ENCODE measurements at places on chromosomes 13 and 19. TPM values are rescaled to one million over a fixed set of nuclear protein-coding genes. Genes with fewer than 3 reads are reported as not detected.
A peak's percentile ranks its signal among the peaks of the same experiment; 100 is the strongest.

- H3K4me3 ChIP-seq: no peak overlapping the region
- no peak overlapping the region for H3K27ac ChIP-seq
- no peaks in the 10 kb centered on the region for H3K36me3 ChIP-seq
- DNase-seq: no peak
Observed at GRCh38 chr13:80040196-80040980, 300.5 kb downstream of the SPRY2 start.

DNA sequence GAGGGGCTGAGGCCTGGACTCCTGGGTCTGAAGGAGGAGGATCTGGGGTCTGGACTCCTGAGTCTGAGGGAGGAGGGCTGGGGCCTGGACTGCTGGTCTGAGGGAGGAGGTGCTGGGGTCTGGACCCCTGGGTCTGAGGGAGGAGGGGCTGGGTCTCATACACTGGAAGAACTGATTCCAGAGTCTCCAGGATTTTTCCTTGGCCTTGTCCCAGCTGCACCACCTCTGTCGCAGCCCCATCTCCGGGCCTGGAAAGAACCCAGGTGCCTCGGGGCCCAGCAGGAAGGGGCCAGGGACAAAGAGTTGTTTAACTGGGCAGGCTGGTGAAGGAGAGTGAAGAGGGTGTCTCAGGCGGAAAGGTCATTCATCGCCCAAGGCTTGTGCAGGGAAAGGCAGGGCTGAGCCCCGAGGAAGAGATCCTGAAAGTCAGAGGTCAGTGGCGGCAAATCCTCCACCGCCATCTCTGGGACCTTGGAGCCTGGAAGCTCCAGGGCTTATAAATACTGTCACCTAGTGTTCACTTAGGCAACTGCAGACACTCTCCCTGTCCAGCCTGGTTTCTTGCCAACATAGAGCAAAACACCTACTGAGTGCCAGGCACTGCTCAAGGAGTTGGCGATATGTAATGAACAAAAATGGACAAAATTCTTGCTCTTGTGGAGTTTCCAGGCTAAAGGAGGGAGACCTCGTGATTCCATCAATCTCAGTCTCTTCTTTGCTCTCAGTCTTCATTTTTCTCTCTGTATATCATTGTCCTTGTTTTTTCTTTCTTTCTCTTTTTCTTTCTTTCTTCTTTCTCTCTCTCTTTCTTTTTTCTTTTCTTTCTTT lies 4.4 kb upstream of the KCNN4 start:
- H3K4me3 ChIP-seq: peak overlapping the region; percentile 57
- H3K4me1 ChIP-seq: peaks cover 50% of the 10 kb centered on the region
- DNase-seq: peak; percentile 59
- peaks cover 13% of the 10 kb centered on the region for H3K36me3 ChIP-seq
- peak overlapping the region; percentile 20 for H3K27ac ChIP-seq

METTL21C gene
- total RNA-seq: not detected

GRCh38 chr19:12272980-12273901 lies 21.4 kb downstream of the ZNF44 start:
- H3K27me3 ChIP-seq: no peaks in the 10 kb centered on the region
- H3K4me1 ChIP-seq: peaks cover 1% of the 10 kb centered on the region
- H3K4me3 ChIP-seq: no peak overlapping the region
- H3K27ac ChIP-seq: peak overlapping the region; percentile 60
- H3K36me3 ChIP-seq: peaks cover 62% of the 10 kb centered on the region

PABPC3 gene
- 0.60 TPM for total RNA-seq

- DNase-seq: no peak
- H3K27me3 ChIP-seq: peaks cover 10% of the 10 kb centered on the region
- no peak overlapping the region for H3K4me3 ChIP-seq
- peaks cover 1% of the 10 kb centered on the region for H3K36me3 ChIP-seq
- no peak overlapping the region for H3K27ac ChIP-seq
Observed at GRCh38 chr13:43268632-43269031, 245.2 kb downstream of the DNAJC15 start.

- peaks cover 36% of the 10 kb centered on the region for H3K4me1 ChIP-seq
- peak overlapping the region; percentile 88 for H3K27ac ChIP-seq
- DNase-seq: no peak
- peaks cover 19% of the 10 kb centered on the region for H3K36me3 ChIP-seq
- no peak overlapping the region for H3K4me3 ChIP-seq
Observed at GRCh38 chr19:42113641-42114348, 18.5 kb downstream of the POU2F2 start.

OR7D2 gene
- total RNA-seq: 0.24 TPM

- H3K27ac ChIP-seq: no peak overlapping the region
- peaks cover 2% of the 10 kb centered on the region for H3K36me3 ChIP-seq
- no peak for DNase-seq
- H3K4me1 ChIP-seq: peaks cover 10% of the 10 kb centered on the region
- H3K27me3 ChIP-seq: no peaks in the 10 kb centered on the region
Observed at GRCh38 chr19:18173054-18173571, 500 bp upstream of the IFI30 start.

ZNF135 gene
- total RNA-seq: 1.9 TPM

SRRM5 gene
- 1.7 TPM for total RNA-seq

CALM3 gene
- total RNA-seq: 292 TPM

GRCh38 chr13:84784443-84785153 lies 902.3 kb upstream of the SLITRK1 start:
- H3K27ac ChIP-seq: no peak overlapping the region
- no peak overlapping the region for H3K4me3 ChIP-seq
- H3K4me1 ChIP-seq: no peaks in the 10 kb centered on the region
- no peak for DNase-seq
- no peaks in the 10 kb centered on the region for H3K36me3 ChIP-seq
- no peaks in the 10 kb centered on the region for H3K27me3 ChIP-seq

DNA sequence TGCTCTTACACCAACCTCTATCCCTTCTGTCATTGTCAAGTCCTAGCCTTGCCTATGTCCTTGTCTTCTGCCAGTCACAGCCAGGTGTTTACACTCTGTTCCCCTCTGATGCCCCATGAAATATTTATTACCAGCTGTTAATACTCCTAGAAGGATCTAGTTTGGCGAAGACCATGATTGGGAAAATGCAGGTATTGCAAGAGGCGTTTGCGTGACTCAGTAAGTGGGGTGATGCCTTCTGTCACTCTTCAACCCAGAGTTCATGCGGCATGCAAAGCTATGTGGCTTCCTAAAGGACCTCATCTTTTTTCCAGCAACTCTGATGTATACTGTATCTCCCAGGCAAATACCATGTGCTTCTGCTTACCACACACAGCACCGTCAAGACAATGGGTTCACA lies 81.8 kb upstream of the GJB6 start:
- no peaks in the 10 kb centered on the region for H3K4me1 ChIP-seq
- no peak overlapping the region for H3K4me3 ChIP-seq
- no peaks in the 10 kb centered on the region for H3K36me3 ChIP-seq
- H3K27me3 ChIP-seq: peaks cover 8% of the 10 kb centered on the region
- no peak overlapping the region for H3K27ac ChIP-seq
- DNase-seq: no peak

DNA sequence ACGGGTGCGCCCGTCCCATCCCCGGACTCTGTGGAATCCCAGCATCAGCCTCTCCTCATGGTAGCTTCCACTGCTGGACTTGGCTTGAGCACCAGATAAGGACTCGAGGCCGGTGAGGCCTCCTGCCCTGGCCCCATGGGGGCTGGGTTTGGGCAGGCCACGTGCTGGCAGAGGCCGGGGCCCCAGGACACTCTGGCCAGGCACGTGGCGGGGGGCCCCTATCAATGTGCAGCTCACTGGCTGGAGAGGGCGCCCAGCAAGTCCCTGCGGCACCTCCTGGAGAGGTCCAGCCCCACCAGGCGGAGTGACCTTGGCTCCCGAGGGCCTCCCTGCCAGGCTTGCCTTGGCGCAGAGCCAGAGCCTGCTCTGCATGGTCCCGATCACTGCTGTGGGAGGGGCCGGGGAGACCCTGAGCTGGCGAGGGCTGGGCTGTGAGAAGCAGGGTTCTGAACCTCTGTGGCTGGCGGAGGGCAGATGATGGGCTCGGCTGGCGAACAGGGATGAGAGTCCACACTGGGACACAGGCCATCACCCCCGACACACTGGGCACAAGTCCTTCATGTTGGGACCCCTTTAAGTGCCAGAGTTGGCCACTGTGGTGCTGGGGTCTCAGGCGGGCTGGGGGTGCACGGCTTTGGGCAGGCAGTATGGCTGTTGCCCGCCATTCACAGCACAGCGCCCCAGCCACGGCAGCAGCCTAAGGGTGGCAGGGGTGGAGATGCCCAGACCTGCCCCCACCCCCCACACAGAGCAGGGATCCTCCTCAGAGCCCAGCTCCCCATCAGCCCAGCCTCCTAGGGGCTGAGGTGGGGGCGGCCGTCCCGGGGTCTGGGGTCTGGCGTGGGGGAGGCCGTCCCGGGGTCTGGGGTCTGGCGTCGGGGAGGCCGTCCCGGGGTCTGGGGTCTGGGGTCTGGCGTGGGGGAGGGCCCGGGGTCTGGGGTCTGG lies 19.1 kb downstream of the CEBPG start:
- no peak overlapping the region for H3K27ac ChIP-seq
- H3K27me3 ChIP-seq: no peaks in the 10 kb centered on the region
- H3K4me1 ChIP-seq: no peaks in the 10 kb centered on the region
- H3K4me3 ChIP-seq: no peak overlapping the region
- DNase-seq: no peak

GRCh38 chr13:79457390-79457789 lies 23.6 kb upstream of the NDFIP2 start:
- H3K27me3 ChIP-seq: no peaks in the 10 kb centered on the region
- no peak for DNase-seq
- H3K4me1 ChIP-seq: peaks cover 54% of the 10 kb centered on the region
- peak overlapping the region; percentile 87 for H3K27ac ChIP-seq
- H3K36me3 ChIP-seq: no peaks in the 10 kb centered on the region

C13orf42 gene
- total RNA-seq: not detected

FGF9 gene
- total RNA-seq: 0.67 TPM

DNA sequence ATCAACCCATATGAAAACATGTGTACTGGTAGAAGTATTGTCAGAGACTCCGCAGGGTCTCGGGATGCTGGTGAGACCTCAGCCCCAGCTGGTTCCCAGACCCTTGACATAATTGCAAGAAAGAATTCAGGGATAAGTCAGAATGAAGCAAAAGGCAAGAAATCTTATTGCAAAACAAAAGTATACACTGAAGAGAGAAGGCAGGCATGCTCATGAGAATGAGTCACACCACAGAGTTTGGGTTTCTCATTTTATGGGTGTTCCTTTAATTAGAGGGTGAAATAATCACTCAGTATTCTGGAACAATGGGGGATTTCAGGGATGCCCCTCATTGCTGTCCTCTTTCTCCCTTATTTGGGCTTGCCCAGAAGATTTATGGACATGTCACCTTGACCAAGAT lies 1423.8 kb upstream of the MIR17HG start:
- no peaks in the 10 kb centered on the region for H3K27me3 ChIP-seq
- H3K4me3 ChIP-seq: no peak overlapping the region
- no peaks in the 10 kb centered on the region for H3K4me1 ChIP-seq
- DNase-seq: no peak

GRCh38 chr13:34076943-34077703 lies 259.2 kb downstream of the RFC3 start:
- H3K4me1 ChIP-seq: no peaks in the 10 kb centered on the region
- H3K36me3 ChIP-seq: no peaks in the 10 kb centered on the region
- DNase-seq: no peak
- no peak overlapping the region for H3K27ac ChIP-seq

ZFP82 gene
- 5.8 TPM for total RNA-seq

ZNF112 gene
- total RNA-seq: not detected

DNA sequence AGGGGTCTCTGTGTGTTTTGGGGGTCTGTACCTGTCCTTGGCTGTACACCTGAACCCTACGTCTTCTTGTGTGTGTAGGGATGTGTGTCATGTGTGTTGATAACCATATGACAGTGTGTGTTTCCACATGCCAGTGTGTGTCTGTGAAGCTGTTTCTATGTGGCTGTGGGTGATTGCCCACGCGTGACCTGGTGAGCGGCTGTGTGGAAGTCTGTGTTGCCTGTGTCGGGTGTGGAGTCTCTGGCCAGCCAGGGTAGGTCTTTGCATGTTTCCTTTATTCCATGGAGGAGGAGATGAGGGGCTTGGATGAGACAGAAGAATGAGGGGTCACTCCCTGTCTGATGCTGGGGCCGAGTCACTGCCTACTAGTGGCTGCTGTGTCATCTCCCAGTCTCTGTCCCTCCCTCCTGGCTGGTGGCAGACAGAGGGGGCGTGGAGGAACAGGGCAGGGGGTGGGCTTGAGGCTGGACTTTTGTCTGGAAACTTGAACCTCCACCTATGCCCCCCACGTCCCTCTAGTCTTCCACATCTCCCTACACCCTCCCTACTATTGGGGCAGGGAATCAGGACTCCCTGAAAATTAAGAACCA lies 2.8 kb upstream of the FOSB start:
- DNase-seq: no peak
- no peaks in the 10 kb centered on the region for H3K36me3 ChIP-seq
- H3K4me1 ChIP-seq: peaks cover 21% of the 10 kb centered on the region
- no peaks in the 10 kb centered on the region for H3K27me3 ChIP-seq
- H3K4me3 ChIP-seq: no peak overlapping the region
- H3K27ac ChIP-seq: no peak overlapping the region

DNA sequence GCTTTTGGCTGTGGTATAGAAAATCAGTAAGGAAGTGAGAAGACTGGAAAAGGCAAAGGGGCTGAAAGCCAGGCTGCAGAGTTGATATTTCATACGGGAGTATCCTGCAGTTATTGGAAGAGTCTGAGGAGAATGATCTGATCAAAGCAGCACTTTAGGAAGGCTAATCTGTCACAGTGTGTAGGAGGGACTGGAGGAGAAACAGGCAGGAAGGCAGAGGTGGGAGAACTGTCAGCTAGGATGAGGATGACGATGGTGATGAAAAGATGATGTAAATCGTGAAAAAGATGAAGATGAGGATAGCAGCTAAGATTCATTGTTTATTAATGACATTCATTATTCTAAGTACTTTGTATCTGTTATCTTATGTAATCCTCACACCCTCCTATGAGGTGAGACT lies 123.0 kb downstream of the DNAJC15 start:
- H3K27me3 ChIP-seq: peaks cover 28% of the 10 kb centered on the region
- H3K36me3 ChIP-seq: no peaks in the 10 kb centered on the region
- no peak for DNase-seq
- no peak overlapping the region for H3K27ac ChIP-seq
- no peaks in the 10 kb centered on the region for H3K4me1 ChIP-seq

- H3K27me3 ChIP-seq: no peaks in the 10 kb centered on the region
- H3K4me1 ChIP-seq: peaks cover 4% of the 10 kb centered on the region
- no peak for DNase-seq
- no peak overlapping the region for H3K4me3 ChIP-seq
Observed at GRCh38 chr13:97339988-97340749, 93.8 kb upstream of the RAP2A start.

DNA sequence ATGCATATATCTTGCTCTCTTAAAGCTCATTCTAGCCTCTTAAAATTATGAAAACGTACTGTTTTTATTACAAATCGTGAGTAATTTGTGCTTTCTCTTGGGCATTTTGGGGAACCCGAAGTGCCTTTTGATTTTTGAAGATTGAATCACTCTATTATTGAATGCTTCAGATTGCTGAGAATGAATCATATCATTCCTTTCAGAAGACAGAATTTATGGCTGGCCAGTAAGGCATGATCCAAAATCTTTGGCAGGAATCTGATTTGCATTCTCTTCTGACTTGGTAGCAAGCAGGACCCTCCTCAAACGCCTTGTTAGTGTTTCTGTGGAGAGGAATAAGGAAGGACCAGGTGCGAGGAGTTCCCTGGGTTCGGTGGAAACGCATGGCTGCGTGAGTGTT lies 49.5 kb downstream of the STARD13 start:
- H3K36me3 ChIP-seq: peaks cover 3% of the 10 kb centered on the region
- H3K4me1 ChIP-seq: no peaks in the 10 kb centered on the region
- peaks cover 21% of the 10 kb centered on the region for H3K27me3 ChIP-seq
- no peak for DNase-seq

- no peak for DNase-seq
- H3K36me3 ChIP-seq: peaks cover 18% of the 10 kb centered on the region
- no peaks in the 10 kb centered on the region for H3K27me3 ChIP-seq
- no peak overlapping the region for H3K27ac ChIP-seq
- H3K4me3 ChIP-seq: no peak overlapping the region
Observed at GRCh38 chr19:22517496-22518411, 95.6 kb upstream of the ZNF98 start.

SYCN gene
- not detected for total RNA-seq
